ENCODE measurements at places on chromosomes 1 and 21.

DNA sequence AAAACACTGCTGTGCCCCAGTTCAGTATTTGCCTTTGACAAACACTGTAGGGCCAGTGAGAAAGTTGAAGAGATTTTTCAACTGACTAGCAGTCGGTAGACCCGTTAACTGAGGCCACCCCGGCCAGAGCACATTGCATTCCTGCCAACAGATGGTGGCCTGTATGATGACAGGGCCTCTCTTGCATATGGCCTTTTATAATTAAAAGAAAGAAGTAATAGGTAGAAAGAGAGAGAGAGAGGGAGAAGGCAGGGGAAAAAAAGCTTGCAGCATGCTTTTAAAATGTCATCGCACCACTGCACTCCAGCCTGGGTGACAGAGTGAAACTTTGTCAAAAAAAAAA lies 4.7 kb upstream of the C1orf174 start:
- no peak for DNase-seq

GRCh38 chr1:64516803-64517568 lies 47.1 kb downstream of the CACHD1 start:
- peak; percentile 87 for DNase-seq

DNA sequence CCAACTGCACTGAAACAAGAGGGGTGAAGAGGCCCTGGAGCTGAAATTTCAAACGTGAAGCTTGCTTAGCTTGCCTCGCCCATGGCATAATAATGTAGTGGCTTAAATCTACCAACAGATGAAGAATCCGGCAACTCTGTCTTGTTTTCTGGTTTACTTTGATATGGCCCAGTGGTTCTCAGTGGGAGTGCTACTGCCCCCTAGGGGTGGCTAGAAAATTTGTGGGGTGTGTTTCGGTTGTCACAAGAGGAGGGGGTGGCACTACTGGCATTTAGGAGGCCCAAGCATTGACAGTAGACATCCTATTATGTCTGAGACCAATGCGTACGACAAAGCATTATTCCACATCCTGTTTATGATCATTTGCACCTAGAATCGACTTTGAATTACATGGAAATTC lies 51.9 kb upstream of the C8B start:
- DNase-seq: peak; percentile 7

DNA sequence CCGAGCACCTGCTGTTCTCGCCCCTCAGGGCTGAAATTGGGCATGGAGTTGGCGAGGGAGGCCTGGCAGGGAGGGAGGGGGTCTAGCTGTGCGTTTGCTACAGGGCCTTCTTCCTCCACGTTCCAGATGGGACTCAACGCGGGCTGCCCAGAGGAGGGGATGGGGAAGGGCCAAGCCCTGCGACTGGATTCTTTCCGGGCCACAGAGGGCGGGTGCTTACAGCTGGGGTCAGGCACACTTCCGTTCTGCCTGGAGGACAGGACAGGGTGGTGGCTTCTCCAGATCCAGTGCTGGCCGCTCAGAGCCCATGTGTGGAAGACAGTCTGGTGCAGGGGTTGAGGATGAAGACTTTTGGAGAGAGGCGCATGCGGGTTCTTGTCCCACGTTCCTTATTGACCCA lies 90.0 kb downstream of the EDEM3 start:
- DNase-seq: no peak

GRCh38 chr21:33924079-33924765 lies 8.6 kb upstream of the ATP5PO start:
- DNase-seq: peak; percentile 70

GRCh38 chr1:59013276-59013927 lies 229.6 kb upstream of the JUN start:
- DNase-seq: peak; percentile 64

- no peak for DNase-seq
These were observed 44.6 kb upstream of the ZNF281 start for GRCh38 chr1:200454425-200454824.

GRCh38 chr1:196380316-196380715 lies 227.9 kb downstream of the KCNT2 start:
- DNase-seq: no peak

DNA sequence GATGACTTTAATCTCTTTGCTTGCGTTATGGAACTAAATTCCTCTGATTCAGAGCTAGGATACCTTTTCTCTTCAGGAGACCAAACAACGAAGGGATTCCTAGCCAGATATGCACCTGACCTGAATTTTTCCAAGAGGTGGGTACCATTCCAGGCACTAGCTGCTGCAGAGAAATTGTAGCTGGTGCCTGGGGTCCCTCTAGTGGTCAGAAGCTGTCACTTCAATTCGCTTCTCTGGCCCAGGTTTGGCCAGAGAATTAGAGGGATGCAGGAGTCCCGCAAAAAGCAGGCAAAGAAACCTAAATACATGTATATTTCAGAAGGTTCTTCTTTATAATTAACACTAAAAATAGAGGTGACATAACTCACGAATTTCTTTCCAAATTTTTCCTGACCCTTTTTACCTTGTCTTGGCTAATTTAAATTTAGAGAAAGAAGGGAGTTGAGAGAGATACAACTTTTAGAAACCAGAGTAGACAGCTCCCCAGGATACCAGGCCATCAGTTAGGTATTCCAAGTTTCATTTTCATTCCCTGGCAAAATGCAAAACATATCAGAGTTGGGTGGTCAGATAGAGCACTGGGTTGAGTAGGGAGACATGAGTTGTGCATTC lies 9.6 kb downstream of the ACKR1 start:
- DNase-seq: peak; percentile 18

GRCh38 chr1:33768821-33769220 lies 95.1 kb upstream of the HMGB4 start:
- DNase-seq: no peak

- no peak for DNase-seq
These were observed 400.1 kb downstream of the NEGR1 start for GRCh38 chr1:71882226-71882625.

GRCh38 chr1:215845234-215845891 lies 278.3 kb downstream of the KCTD3 start:
- DNase-seq: peak; percentile 90

DNA sequence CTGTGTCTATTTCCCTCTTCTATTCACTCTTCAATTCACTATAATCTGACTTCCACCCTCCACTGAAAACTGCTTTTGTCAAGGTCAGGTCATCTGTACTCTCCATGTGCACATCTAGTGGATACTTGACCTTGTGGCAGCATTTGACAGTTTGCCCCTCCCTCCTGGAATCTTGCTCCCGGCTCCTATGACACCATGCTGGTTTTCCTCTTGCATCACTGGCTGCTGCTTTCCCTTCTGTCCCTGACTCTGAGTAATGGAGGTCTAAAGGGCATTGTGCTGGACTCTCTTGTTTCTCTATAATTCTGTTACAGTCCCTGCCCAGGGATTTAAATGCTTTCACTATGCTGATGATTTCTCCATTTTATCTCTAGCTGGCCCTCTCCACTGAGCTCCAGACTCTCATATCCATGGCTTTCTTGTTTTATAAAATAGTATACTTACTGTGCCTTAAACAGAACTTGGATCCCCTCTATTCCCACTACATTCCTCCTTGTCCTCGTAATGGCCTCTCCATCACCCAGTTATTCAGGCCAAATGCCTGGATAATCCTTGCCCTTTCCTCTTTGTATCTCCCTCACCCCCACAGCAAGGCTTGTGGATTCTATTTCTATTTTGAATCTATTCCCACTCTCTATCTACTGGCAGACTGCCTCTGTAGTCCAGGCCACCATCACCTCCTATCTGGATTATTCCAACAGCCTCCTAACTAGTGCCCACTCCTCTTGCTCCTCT lies 36.8 kb upstream of the PODN start:
- DNase-seq: peak; percentile 31

DNA sequence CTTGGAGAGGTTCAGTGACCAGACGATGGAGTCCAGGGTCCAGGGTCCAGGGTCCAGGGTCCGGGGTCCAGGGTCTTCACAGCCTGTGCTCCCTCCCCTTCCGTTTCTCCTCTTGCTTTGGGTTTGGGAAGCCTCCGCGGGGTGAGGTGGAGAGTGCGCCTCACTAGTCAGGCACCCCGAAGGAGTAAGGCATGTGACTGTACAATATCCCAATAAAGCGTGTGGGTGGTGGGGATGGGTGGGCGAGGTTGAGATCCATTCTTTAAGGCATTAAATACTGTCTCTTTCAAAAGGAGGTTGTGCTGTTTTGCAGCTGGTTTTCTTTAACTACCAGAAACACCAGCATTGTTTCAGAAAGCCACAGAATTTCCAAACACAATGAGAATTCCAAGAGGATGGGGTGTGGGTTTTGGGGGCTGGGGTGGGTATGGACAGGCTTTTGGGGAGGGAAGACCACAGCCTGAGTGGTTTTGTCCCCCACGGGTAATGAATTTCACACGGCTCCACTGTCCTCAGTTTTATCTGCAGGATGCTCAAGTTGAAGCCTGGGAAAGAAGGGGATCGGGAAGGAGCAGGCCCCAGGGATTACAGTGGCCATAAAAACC lies 65.7 kb downstream of the KIF26B start:
- peak; percentile 16 for DNase-seq

- no peak for DNase-seq
These were observed 28.4 kb upstream of the C1orf159 start for GRCh38 chr1:1144122-1144842.

DNA sequence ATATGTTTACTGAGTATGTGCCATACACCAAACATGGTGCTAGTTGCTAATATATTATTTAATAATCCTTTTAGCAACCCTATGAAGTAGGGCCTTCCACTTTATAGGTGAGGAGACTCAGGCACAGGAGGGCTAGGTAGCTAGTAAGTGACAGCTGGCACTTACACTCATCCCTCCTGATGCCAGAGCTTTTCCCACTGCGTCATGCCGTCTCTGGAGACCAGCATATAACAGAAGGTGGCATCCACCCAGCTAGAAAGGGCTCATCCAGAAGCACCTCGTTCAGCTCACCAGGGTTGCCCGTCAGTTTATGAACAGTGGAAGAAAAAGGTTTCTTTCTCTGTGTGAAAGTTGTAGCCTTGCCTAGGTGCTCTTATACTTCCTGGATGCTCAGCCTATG lies 108.9 kb downstream of the NOS1AP start:
- DNase-seq: no peak

DNA sequence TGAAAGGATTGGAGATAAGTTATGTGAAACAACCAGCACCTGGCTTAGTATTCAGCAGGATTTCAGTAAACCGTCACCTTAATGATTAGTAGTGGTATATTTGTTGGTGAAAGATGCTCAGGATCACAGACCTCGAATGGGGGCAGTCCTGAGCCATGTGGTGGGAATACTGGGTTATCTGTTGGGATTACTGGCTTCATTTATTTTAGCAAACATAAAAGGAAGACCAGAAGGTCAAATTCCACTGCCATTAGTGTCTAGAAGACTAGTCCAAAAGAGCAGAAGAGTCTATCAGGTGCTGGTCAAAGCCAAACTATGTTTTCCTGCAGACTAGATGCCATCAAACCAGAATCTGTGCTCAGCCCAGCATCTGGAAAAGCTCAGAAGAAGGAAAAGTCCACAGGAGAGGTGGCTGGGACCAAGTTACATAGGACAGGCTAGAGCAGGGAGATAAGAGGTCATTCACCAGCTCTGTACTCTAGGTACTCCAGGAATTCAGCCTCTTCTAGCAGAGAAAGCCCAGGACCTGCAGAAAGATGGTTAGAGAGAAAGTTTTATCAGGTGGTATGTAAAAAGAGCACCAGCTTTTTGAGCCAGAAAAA lies 343.4 kb downstream of the PLPP3 start:
- no peak for DNase-seq

GRCh38 chr1:76939050-76939816 lies 72.0 kb downstream of the ST6GALNAC5 start:
- peak; percentile 48 for DNase-seq

GRCh38 chr1:158011714-158012113 lies 18.3 kb downstream of the KIRREL1 start:
- DNase-seq: peak; percentile 34

DNA sequence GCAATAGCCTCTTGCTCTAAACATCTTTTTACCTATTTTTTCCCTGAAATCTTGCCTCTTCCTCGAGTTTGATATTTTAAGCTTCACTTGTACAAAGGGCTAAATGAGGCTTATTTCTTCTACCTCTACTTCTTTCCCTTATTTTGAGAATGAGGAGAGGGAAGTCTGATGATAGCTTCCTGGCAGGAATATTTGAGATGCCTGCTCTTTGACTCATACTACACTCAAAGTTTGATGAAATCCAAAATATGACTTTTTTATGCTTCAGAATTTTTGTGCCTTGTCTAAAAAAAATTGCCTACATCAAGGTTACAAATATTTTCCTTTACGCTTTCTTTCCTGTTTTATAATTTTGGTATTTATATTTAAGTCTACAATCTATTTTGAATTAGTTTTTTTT lies 624.4 kb upstream of the PLXNA2 start:
- peak; percentile 50 for DNase-seq

DNA sequence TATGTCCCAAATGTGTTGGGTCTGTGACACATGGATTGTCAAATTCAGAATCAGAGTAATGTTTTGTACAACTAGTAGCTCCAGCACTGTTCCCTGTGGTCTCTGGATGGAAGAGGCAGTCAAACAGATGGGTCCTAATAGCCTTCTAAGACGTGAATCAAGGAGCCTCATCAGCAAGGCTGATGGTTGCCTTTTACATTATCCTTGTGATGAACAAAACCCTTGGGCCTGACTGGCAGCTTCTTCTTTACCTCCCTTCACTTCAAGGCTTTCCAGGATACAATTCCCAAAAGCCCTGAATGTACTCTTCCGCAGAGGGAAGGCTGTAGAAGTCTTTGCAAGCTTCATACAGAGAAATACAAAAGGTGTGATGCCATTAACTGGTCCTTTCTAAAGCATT lies 633.3 kb downstream of the USP25 start:
- no peak for DNase-seq

DNA sequence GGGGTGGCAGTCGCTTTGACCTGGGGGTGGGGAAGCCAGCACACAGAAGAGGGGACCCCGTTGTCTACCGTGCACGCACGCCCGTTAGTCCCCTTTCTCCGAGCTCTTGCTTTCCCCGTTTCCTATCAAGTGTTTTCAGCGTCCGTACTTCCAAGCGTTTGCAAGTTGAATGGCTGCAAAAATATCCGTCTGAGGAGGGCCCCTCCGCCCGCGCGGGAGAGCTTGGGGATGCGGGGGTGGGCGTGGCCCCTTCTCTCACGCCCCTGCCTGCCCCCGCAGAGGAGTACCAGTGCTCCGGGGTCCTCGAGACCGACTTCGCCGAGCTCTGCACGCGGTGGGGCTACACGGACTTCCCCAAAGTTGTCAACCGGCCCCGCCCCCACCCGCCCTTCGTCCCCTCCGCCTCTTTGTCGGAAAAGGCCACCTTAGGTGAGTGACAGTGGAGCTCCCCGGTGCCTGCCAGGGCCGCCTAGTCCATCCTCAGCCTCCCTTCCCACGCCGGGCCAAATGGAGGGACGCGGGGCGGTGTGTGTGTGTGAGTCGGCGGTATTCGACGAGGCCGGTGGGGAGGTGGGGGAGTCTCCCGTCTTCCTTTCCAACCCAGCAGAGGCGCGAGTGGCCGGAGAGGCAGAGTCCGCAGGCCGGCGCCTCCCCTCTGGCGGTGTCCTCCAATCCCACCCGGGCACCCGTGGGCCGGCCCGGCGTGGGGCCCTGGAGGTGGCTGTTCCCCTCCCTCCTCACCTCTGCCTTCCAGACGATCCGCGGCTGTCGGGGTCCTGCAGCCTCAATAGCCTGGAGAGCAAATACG lies 3.4 kb downstream of the LRRC71 start:
- no peak for DNase-seq

Measured in fibroblast of skin of right quadriceps (primary cell).